ENCODE measurements at places on chromosomes 11 and 22.

DNA sequence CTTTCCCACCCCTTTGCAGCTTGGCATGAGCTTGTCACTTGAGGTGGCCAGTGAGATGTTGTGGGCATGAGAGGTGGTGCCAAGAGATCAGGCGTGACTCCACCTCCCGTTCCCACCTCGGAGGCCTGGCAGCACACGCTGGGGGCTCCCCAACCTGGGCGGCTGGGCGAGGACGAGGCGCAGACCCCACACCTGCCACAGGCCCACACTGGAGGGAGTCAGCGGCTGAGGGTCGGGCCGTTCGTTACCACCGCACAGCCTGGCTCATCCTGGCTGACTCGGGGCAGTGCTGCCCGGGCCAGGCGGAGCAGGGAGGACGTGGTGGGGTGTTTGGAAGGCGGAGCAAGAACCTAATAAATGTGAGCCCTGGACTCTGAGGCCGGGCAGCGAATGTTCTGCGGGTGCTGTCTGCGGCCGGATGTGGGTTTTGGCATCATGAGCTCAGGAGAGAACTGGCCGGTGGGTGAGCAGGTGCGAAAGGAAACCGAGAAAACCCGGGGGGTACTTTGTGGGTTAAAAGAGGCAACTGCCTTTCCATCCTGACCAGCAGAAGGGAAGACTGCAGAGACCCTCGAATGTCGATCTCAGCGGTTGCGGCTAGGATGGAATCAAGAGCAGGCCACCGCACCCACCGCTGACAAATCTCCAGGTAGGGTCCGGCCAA lies 10.2 kb upstream of the IFITM3 start:
- no peak for DNase-seq

DNA sequence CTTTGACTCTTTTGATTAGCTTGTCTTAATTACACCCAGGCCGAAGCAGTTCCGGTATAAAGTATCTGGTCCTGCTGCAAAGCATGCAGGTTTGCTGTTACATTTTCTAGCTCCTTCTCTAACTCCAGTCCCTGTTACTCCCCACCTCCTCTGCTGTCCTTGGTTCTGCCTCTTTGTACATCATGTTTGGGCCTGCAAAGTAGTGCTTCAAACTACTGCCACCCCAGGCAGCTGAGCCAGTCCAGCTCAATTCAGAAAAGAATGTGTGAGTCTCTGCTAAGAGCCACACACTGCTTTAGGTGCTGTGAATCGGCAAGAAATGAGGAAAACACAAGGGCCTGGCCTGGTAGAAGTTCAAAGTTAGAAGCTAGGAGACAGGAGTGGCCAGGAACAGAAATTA lies 136.0 kb downstream of the SERGEF start:
- no peak for DNase-seq

- DNase-seq: no peak
Measured at GRCh38 chr11:67432655-67433349, 4.5 kb downstream of the RPS6KB2 start.

GRCh38 chr11:125603207-125603606 lies 10.6 kb downstream of the STT3A start:
- no peak for DNase-seq

- no peak for DNase-seq
Measured at GRCh38 chr11:118170882-118171268, 5.6 kb downstream of the SCN2B start.

GRCh38 chr11:27218421-27219038 lies 144.5 kb downstream of the CCDC34 start:
- no peak for DNase-seq

Measured in stimulated activated CD4-positive, alpha-beta T cell treated with anti-CD3 and anti-CD28 coated beads, Interleukin-15, amount 100 ng/mL, for 1 hour (primary cell).